BJ (cell line): ENCODE measurements at places on chromosomes 7 and 10. TPM values are rescaled to one million over a fixed set of nuclear protein-coding genes. Genes with fewer than 3 reads are reported as not detected.

GRCh38 chr7:73366990-73367389 is 39.0 kb downstream of the FKBP6 start:
- no peak for DNase-seq

DNA sequence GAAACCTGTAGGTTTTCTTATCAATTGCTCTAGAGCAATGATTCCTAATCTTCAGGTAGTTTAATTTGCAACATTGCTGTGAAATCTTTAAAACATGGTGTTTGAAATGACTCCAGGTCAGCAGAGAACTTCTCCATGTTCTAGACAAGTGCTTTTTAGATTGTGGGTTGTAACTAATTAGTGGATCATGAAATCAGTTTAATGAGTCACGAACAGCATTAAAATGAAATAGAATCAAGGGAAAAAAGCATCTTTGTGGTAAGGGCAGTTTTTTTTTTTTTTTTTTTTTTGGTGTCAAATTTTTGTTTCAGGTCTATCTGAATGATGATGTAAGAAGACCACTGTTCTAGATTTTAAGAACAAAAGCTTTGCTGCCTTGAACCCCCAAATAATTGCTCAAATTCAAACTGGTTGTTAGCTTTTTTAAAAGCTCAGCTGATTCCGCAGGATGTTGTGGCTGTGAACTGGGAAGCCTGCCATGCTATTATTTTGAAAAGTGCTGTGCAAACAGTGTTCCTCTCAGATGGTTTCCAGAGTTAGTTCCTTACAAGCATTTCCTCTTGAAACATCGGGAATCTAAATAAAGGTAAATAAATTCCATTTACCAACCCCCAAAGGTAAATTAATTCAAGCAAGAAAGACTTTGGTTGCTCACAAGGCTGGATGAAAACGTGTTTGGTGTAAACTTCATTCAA is 13.1 kb upstream of the PDK4 start:
- peak; percentile 21 for DNase-seq

C10orf53 gene
- polyA plus RNA-seq, result not detected in 2 replicates

DNA sequence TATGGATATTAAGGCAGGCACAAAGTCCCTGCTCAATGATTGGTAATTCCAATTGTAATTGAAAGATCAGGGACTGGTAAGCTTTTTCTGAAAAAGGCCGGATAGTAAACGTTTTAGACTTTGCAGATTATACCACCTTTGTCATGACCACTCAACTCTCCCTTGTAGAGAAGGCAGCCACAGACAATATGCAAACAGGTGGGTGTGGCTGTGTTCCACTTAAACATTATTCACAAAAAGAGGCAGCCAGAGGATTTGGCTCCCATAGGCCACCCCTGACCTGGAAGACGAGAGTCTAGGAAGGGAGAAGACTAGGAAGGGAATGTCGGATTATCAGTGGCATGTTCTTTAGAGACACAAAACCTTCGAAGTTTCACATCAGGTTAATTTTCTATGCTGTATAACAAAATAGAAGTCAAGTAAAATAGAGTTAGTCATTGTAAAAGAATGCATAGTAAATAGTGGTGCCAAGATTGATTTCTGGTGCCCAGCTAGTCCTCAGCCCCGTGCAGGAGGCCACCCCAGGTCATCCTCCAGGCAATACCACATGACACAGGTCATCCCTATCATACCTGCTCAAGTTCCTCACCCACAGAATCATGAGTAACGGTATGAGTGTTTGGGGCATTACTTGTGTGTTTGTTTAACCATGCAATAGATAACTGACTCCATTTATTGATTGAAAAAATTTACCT is 193.8 kb downstream of the PLPP4 start:
- DNase-seq, result no peak

DNA sequence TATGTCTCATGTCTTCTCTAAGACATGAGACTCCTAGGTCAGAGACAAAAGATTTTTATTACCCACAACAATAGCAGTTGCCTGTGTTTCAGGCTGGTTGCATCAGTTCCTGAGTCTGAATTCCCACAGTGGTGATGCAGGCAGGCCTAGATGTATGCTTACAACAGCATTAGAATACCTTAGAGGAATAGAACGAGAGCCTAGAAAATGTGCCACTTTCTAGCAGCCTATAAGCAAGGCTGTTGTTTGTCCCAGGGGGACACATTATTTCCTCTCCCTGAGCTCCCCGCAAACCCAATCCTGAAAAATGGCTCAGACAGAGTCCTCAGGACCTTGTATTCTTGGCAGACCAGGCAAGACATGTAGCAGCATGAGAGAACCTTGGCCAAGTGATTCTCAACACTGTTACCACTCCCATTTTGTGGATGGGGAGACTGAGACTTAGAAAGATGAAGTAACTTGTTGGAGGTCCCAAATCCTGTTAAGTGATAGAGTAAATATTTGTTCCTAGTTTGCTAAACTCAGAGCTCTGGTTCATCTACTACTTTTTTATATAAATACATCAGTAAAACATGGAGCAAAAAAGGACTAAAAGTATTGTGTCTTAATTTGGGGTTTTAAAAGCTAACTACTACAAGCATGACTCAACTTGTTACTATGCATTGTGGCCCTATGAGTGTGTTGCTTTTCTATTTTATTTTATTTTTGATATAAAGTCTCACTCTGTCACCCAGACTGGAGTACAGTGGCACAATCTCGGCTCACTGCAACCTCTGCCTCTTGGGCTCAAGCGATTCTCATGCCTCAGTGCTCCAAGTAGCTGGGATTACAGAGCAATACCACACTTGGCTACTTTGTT is 14.2 kb downstream of the VTI1A start:
- no peak for DNase-seq

DNA sequence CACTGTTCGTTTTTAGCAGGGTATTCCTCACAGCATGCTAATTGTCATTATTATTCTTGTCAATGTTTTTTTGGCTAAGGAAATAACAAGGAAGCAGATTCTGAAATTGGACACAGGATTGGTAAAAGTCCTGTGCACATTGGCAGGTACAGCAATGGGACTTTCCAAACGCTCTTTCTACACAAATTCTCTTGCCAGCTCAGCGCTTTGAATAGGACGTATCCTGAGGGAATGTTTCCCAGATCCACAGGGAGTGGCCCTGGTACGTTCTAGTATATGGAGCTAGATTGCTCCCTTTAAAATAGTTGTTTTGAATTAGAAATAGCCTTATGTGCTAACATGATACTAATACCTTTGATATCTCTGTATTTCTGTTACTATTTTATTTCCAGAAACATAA is 82.8 kb upstream of the GRB10 start:
- DNase-seq, result no peak

- peak; percentile 27 for DNase-seq
Measured at GRCh38 chr7:52959336-52959735, 76.1 kb upstream of the POM121L12 start.

HOGA1 gene
- polyA plus RNA-seq, result 0.17 and 0.23 TPM in 2 replicates

DNA sequence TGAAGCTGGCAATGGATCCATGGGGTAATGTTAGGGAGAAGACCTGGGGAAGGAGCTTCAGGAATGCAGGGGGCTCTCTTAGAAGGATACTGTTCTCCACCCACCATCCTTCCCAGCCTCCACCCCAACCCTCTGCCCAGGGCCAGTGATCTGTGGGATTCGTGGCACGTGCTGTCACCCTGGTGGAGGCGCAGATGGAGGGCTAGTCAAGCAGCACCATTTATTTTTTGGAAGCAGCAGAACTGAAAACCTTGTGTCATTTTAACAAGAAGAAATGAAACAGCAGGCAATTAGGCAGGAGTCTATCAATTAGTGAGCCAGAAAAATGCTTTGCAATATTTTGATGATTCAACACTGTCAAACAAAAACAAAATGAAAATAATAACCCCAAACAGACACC is 155.9 kb downstream of the SH2D4B start:
- DNase-seq, result no peak

DNA sequence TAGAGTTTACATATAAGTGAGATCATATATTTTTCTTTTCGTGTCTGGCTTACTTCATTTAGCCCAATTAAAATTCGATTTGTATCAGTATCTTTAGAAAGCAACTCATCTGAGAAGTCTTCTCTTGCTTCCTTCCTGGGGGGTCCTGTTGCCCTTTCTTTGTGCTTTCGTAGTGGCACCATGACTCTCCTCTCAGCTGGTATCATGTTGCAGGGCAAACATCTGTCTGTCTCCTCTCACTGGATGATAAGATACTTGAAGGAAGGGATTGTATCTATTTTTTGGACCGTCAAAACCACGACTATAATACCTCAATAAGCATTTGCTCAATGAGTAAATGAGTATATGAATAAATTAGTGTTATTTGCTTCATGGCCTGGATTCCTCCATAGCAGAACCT is 382.5 kb upstream of the SORCS1 start:
- no peak for DNase-seq

DNA sequence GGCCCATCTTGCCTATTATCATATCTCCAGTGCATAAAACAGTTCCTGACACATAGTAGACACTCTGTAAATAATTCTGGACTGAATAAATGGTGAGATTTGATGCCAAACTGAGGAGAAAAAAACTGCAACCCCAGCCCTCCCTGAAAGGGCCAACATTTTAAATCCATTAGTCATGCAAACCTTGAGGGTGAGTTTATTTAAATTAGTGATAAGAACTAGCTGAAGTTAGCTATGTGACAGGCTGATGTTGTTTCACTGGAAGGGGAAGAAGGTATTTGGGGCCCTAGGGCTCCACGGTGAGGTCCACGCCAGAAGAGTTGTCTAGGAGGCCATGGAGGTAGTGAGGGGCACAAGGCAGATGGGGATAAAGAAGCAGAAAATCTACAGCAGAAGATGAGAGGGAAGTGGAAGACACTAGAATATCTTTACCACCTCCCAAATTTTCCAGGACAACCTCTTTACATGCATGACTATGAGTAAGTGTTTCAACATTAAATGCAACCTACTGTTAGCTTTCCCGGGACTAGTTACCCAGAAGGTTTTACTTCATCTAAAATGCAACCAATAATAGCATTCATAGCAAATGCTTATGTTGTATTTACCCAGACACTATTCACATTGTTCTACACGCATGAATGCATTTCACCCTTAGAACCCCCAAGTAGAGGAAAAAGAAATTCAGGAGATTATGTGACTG is 183.2 kb upstream of the LYZL1 start:
- peak; percentile 35 for DNase-seq

DNA sequence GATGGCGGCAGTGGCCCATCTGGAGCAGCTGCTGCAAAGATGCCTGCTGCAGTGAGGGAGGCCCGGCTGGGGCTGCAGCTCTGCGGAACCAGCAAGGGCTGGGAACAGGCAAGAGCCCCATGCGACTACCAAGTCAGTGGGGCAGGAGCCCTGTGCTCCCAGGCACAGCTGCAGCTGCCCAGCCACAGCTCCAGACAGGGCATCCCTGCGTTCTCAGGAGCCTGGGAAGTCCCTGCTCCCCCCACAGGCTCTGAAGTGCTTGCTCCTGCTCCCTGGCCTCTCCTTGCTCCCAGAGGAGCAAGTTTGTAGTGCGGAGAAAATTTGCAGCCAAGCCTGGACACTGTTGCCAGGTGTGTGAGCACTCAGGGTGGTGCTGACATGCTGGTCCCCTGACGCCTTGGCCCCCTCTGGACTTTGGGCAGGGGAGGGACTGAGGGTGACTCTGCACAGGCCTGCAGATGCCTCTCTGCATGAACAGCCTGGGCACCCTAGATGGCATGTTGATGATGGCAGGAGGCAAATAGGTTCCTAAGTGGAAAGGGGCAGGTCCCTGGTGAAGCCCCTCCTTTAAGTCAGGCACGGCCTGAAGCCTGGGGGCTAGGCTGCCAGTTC is 105.6 kb downstream of the LYZL1 start:
- no peak for DNase-seq

- DNase-seq, result no peak
Measured at GRCh38 chr10:117670116-117670904, 127.8 kb downstream of the EMX2 start.

GRCh38 chr10:18886102-18886501 is 162.5 kb upstream of the MALRD1 start:
- DNase-seq, result no peak

DNA sequence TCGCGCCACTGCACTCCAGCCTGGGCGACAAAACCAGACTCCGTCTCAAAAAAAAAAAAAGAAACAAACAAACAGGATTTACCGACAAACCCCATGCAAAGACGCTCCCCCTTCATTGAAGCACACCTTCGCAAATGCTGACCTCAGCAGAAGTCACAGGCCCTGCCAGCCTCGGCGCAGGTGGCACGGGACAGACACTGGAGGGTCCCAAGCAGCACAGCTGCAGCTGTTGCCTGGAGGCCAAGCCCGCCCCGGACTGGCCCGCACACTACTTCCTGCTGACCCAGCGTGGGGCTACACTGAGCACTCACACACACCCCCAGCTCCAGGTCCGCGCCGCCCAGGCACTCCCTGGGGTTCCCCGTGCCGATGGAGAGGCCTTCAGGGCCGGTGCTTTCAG is 31.2 kb downstream of the SNX8 start:
- no peak for DNase-seq

GRCh38 chr7:49479441-49479840 is 294.0 kb upstream of the VWC2 start:
- no peak for DNase-seq

- DNase-seq, result no peak
Measured at GRCh38 chr10:79905322-79906314, 43.3 kb downstream of the SFTPD start.

MYO1G gene
- 0.02 TPM in 1 of 2 replicates, not detected in the other for polyA plus RNA-seq

CCDC136 gene
- polyA plus RNA-seq, result 13.1 and 13.2 TPM in 2 replicates

DNA sequence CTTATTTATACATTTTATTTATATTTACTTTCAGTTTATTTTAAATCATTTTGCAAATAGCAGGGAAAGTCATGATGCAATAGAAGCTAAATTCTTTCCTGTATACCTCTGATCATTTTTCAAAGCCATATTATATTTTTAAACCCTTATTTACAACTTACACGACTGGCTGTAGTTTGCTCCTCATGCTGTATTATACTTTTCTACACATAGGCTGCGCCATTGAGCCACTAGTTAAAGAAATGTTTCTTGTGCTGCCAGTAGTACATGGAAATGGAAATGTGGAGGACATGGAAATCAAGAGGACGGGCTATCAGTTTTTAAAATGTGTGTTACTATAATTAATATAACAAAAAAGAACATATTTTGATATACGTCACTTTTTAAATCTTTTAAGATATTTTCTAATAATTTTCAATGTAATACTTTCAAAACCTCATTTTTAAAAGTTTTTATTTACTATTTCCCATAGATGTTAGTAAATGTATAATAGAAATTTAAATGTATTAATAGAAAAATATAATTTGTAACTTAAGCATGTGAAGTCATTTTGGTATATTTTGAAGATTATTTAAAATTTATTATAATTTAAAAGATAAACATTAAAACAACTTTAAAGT is 118.5 kb downstream of the VTI1A start:
- no peak for DNase-seq

- no peak for DNase-seq
Measured at GRCh38 chr10:131832056-131832685, 68.6 kb upstream of the PPP2R2D start.

TMEM196 gene
- polyA plus RNA-seq, result not detected in 2 replicates
